ENCODE measurements at places on chromosomes 11 and 22.

- no peak for DNase-seq
These were observed 71.5 kb downstream of the RCN1 start for GRCh38 chr11:32162351-32162750.

DNA sequence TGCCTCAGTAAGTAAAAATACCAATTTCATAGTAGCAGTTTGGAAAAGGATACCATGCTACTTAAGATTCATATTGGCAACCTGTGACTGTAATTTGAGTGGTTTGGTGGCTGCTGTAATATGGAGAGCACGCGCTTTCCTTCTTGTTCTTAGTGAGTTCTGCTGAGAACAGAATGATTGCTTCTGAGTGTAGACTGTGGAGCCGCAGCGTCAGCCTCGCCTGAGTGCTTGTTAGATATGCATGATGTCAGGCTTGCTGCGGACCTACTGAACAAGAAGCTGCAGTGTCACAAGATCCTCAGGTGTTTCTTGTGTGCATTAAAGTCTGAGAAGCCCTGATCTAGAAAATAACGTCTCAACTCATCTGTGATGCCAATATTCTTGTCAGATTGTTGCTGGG lies 143.2 kb downstream of the ARHGAP42 start:
- no peak for DNase-seq

DNA sequence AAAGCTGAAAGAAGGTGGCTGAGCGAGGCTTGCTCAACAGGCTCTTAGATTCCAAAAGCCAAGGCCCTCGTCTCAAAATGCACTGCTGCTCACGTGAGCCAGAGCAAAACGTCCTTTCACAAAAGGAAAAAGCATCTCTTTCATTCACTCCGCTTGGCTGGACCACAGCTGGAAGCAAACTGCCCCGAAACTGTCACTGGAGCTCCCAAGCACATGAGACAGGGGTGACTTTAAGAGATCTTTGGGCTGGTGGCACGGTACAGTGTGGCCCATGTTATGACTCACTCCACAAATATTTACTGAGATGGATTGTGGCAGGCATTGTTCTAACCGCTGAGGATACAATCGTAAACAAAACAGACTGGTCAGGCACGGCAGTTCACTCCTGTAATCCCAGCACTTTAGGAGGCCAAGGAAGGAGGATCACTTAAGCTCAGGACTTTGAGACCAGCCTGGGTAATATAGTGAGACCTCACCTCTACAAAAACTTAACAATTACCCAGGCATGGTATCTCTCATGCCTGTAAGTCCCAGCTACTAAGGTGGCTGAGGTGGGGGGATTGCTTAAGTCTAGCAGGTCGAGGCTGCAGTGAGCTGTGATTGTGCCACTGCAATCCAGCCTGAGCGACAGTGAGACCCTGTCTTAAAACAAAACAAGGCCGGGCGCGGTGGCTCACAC lies 3.6 kb downstream of the PLA2G6 start:
- DNase-seq: no peak

GRCh38 chr22:27032091-27032761 lies 374.8 kb downstream of the MIAT start:
- no peak for DNase-seq

DNA sequence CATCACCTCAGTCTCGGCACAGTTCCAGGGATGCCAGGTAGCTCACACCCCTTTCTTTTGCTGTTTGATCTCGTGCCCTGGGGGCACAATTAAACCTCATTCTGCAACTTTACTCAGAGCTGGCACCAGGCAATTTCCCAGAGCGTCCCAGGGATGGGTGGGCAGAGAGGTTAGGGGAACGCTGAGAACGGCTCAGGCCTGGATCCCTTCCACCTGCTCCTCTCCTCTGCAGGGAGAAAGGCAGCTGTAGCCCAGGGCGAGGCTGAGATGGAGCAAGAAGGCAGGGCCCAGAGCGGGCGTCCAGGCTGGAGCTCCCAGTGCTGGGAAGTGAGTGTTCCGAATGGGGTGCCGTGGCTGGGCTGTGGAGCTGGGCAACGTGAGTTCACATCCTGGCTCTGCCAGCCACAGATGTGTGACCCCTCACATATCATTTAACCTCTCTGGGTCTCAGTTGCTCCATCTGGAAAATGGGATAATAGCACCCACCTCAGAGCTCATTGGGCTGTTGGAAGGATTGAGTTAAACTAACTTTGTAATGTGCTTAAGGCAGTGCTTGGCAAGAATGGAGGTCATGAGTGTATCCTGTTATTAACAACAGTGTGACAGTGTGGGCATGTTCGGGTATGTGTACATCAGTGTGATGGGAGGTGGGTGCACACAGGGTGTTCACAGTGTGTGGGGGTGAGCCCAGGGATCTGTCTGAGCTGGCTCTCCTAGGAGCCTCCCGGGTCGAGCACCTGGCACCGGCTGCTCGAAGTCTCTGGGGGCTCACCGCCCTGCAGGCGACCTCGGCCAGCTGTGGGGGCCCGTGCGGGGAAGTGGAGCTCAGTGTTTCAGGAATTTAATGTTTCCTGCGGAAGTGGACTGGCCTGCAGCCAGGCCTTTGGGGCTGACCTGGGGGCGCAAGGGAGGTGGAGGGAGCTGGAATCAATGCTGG lies 15.5 kb downstream of the OTUB1 start:
- no peak for DNase-seq

GRCh38 chr11:121494355-121495099 lies 41.8 kb upstream of the SORL1-AS1 start:
- DNase-seq: no peak

GRCh38 chr11:120773501-120774031 lies 250.3 kb upstream of the TBCEL start:
- no peak for DNase-seq

DNA sequence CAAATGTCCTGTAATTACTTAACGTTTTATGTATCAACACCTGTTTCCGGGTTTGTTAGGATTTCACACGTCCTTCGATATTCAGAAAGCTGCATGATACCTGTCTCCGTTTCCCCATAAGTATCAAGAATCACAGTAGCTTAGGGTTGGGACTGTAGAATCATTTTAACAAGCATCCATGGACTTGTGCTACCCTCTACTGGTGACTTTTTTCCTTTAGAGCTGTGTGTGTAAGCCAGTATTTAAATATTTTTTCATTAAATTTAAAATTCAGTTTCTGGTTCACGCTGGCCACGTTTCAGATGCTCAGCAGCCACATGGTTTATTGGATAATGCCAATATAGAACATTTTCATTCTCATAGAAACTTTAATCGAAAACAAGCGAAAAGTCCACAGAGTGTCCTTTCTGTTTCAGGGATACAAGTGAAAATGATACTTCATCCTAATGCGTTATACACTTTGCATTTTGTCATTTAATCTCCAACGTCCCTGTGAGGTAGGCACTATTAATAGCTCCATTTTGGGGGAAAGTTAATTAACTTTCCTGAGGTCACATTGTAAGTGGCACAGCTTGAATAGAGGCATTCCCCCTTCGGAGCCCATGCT lies 61.5 kb upstream of the SLC25A18 start:
- DNase-seq: no peak

- DNase-seq: no peak
These were observed 10.3 kb downstream of the NEAT1 start for GRCh38 chr11:65432686-65433582.

DNA sequence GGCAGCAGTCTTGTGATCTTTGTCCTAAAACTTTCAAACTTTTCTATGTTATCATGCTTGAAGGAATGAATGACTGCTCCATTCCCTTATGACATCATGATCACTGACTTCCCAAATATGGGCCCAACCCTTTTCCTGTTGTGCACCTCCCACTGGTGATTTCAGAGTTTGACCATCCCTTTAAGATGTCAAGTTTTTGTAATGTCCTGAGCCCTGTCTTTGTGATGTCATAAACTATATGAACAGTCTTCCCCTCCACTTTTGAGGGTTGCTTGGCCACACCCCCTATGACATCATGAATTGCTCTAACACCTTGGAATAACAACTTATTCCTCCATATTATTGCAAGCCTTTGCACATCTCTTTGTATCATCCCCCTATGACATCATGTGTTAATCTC lies 16.5 kb upstream of the NUCB2 start:
- DNase-seq: no peak

GRCh38 chr11:91023731-91024130 lies 800.9 kb upstream of the CHORDC1 start:
- DNase-seq: no peak
